ENCODE measurements at places on chromosomes 4 and X.

DNA sequence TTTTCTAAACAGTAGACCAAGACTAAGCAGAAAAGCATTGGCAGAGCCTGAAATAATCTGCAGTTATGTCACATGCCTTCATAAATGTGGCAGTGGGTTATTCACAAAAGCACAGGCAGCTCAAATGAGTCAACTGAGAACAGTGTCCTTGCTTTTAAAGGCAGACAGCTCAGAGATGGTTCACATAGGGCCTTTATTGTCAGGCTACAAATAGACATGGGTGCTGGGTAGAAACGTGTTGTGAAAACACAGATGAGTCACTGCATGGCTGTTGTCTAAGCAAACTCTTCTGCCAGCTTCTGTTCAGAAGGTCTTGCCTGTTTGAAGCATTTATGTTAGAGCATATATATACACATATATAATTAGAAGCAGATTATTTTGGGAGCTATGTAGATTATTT lies 118.0 kb downstream of the SLC4A4 start:
- no peak for DNase-seq

GRCh38 chr4:137961051-137961438 lies 281.1 kb downstream of the SLC7A11 start:
- DNase-seq: no peak

GRCh38 chr4:53905941-53906377 lies 158.4 kb downstream of the CHIC2 start:
- DNase-seq: no peak

- no peak for DNase-seq
These were observed 28.2 kb upstream of the NEIL3 start for GRCh38 chr4:177281351-177281909.

DNA sequence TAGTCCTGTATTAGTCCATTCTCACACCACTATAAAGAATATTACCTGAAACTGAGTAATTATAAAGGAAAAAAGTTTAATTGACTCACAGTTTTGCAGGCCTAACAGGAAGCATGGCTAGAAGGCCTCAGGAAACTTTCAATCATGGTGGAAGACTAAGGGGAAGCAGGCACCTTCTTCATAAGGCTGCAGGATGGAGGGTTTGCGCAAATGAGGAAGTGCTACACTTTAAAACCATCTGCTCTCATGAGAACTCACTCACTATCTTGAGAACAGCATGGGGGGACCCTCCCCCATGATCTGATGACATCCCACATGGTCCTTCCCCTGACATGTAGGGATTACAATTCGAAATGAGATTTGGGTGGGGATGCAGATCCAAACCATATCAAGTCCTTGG lies 12.1 kb upstream of the MAGEA11 start:
- DNase-seq: no peak

DNA sequence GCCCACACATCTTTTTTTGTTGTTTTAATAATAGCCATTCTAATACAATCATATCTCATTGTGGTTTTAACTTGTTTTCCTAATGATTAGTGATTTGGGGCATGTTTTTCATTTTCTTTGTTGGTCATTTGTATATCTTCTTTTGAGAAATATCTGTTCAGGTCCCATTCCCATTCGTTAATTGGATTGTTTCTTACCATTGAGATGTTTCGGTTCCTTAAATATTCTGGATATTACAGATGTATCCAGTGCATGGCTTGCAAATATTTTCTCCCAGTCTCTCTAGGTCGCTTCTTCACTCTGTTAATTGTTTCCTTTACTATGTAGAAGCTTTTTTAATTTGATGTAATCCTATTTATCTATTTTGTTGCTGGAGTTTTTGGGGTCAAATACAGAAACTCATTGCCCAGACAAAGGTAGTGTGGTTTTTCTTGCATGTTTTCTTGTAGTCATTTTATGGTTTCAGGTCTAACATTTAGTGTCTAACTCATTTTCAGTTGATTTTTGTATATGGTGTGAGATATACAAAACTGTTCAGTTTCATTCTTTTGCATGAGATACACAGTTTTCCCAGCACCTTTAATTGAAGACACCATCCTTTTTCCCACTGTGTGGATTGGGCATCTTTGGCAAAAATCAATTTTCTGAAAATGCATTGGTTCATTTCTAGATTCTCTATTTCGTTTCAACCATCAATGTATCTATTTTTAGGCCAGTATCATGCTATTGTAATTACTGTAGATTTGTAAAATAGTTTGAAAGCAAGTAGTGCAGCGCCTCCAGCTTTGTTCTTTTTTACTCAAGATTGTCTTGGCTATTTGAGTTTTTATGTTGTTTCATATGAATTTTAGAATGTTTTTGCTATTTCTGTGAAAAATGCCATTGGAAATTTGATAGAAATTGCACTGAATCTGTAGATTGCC lies 195.9 kb downstream of the SCFD2 start:
- no peak for DNase-seq

DNA sequence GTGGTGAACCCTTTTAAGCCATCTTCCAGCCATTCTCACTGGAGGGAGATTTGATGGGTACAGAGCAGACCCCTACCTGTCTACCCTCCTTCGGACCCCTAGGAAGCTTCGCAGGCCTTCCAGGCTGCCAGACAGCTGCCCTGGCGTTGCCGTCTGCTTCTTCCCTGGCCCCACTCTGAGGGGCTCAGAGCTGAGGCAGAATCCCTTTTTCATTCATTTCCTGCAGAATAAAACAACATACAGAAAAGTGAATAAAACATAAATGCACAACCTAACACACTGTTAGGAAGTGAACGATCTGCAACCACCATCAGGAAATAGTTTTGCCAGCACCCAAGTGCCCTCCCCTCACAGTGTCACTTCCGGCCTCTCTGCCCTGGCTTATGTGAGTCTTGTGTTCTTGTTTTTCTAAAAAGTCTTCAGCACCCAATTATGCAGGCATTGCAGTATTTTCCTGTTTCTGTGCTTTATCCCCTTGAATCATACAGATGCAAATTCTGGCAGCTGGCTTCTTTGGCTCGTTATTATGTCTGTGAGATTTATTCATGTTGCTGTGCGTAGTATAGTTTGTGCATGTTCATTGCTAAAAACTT lies 5.6 kb upstream of the ADD1 start:
- DNase-seq: peak; percentile 78

- DNase-seq: no peak
These were observed 219.7 kb upstream of the NDST3 start for GRCh38 chr4:117814277-117815246.

GRCh38 chrX:148593146-148593545 lies 92.7 kb downstream of the AFF2 start:
- DNase-seq: no peak

DNA sequence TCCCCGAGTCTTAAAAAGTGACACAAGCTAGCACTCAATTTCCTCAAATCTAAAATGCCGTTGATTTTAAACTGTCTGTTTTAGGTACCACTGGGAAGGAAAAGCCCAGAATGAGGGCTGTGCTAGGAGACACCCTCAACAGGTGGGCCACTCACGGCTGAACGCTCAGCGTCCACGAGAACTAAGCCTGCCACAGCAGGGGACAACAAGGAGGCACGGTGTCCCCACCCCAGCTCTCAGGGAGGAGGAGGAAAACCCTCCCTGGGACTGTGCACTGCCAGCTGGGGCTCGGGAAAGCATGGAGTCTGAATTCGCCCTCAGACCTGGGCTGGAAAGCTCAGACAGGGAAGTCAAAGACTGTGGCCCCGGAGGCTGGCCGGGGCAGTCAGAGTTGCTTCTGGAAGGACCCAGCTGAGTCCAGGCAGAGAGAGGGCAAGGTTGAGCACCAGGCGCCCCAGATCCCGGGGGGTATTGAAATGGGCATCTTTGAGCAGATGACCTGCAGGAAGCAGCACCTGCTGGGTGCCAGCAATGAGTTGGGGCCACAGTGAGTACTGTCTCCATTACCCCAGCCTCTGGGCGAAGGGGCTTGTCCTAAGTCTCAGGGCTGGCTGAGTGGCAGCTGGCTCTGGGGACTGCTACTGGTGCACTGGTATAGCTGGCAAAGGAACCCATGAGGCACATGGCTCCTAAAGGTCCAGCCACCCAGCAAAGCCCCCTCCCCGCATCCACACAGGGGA lies 769 bp upstream of the CPZ start:
- DNase-seq: no peak

DNA sequence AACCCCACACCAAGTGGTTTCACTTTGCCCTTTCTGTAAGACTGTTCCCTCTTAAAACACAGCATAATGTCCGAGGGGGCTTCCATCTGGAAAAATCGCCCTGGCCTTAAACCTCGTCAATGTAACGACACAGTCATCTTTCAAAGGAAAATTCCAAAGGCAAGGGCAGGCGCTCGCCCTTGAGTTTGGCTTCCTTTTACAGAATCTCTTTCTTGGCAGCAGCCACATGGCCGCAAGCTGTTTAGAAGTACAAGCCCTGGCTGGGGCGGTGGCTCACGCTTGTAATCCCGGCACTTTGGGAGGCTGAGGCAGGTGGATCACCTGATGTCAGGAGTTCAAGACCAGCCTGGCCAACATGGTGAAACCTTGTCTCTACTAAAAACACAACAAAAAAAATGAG lies 27.1 kb upstream of the GRPEL1 start:
- DNase-seq: no peak

DNA sequence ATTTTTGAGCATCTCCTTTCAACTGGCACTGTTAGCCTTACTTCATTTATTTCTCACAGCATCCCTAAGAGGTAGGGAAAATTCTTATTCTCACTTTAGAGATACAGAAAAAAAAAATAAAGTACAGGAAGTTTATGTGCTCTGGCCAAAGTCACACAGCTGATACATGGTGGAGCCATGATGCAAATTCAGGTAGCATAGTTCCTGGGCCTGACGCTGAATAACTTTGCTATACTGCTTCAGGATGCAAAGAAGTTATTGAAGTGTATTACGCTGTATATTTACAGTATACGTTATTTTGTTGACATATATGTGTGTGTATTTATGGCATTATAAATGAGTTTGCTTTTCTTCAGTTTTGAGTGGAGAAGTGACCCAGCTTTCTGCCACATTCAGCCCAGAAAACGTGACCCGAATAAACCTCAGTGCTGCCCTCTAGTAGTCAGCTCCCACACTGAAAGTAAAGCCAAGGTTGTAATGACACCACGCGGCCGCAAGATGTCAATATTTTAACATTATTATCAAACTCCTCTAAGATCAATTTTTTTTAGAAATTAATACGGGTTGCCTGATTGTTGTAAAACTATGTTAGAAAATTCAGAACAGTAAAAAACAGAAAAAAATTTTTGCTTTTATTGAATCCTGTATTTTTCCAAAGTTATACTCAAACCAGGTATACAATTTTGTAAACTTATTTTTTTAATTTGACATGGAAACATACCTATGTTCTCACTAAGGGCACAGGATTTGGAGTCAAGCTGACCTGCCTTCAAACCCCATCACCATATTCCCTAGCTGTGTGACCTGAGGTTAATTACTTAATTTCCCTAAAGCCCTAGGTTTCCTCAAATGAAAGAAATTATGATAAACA lies 3.8 kb upstream of the GUCY2F start:
- DNase-seq: peak; percentile 73

GRCh38 chrX:27254656-27255055 lies 208.5 kb downstream of the PPP4R3C start:
- DNase-seq: no peak

GRCh38 chrX:45766981-45767501 lies 566.4 kb upstream of the DIPK2B start:
- DNase-seq: no peak

- no peak for DNase-seq
These were observed 45.6 kb downstream of the RAP2C start for GRCh38 chrX:132173647-132174046.

DNA sequence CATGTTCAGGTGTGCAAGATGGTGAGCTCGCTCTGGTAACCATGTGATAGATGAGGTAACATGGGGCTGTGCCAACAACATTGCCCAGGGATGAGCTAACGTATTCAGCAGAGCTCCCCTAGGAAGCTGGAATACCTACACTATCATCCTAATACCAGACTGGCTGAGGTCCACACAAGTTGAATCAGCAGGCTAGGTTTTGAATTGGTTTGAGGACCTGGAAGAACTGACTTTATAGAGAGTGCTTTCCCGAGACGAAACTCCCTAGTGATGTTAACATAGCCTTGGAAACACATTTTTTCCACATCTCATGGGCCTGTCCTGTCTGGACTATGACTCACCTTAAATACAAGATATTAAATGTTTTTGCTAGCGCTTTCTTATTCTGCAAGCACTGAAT lies 56.7 kb downstream of the IGFBP7 start:
- DNase-seq: no peak
